ENCODE measurements at places on chromosomes 7 and 10. TPM values are rescaled to one million over a fixed set of nuclear protein-coding genes. Genes with fewer than 3 reads are reported as not detected.
A peak's percentile ranks its signal among the peaks of the same experiment; 100 is the strongest.

Gene ASB10
- total RNA-seq: not detected

Gene HECTD2
- total RNA-seq: 10.4 TPM

Gene ERVW-1
- total RNA-seq: not detected

Gene MYOF
- 141 TPM for total RNA-seq

Gene NKX1-2
- total RNA-seq: not detected

Gene NRP1
- total RNA-seq: 81.2 TPM

Gene SND1
- 234 TPM for total RNA-seq

Gene MTERF1
- total RNA-seq: 10.5 TPM

- DNase-seq: peak; percentile 77
Measured at GRCh38 chr7:85554236-85555178, 367.7 kb upstream of the SEMA3D start.

- DNase-seq: no peak
Measured at GRCh38 chr10:122780391-122780790, 65.3 kb downstream of the CUZD1 start.

All from kidney epithelial cell (primary cell).